T-helper 22 cell (primary cell): ENCODE measurements at places on chromosomes 4 and X.

DNA sequence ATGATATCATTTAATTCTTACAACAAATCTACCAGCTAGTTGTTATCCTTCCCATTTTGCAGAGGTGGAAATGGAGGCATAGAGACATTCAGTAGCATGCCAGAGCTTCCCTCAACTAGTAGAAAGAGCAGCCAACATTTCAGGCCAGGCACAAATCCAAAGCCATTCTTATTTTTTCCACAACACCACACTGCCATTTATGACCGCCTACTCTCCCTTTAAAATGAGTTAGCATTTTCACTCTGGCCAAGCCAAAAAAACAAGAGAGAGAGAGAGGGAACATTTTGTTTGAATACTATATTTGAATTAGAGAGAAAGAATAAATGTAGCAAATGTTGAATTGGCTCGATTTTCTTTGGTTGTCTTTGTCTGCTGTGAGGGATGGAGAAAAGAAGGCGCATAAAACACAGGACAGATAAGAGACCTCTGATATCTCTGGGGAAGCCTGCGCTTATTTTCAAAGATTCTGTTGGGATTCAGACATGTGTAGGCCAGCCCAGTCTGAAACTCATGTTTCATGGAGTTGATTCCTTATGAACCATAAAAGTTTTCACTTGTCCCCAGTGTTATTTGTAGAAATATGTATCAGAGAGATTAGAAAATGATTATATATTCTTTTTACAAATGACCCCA lies 265.7 kb downstream of the RAB28 start:
- DNase-seq = no peak

DNA sequence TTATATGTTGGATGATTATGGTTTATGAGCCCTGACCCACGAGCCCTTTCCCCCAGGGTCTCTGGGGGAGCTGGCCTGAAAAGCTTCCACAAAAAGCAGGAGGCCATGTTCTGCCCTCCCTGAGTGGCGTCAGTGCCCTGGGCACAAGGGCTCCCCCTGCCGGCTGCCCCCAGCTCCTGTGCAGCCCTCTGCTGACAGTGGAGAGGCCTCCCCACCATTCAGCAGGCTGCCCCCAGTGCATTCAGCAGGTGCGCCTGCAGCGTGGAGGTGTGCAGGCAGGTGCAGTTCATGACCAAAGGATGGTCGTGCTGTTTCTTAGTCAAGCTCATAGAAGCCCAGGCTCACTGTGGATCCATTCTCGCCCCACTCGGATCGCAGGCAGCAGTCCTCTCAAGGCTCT lies 12.5 kb upstream of the S100P start:
- no peak for DNase-seq

- DNase-seq = no peak
These were observed 183.7 kb downstream of the NR3C2 start for GRCh38 chr4:148258535-148258934.

- no peak for DNase-seq
These were observed 331.0 kb upstream of the EMCN start for GRCh38 chr4:100848841-100849240.

DNA sequence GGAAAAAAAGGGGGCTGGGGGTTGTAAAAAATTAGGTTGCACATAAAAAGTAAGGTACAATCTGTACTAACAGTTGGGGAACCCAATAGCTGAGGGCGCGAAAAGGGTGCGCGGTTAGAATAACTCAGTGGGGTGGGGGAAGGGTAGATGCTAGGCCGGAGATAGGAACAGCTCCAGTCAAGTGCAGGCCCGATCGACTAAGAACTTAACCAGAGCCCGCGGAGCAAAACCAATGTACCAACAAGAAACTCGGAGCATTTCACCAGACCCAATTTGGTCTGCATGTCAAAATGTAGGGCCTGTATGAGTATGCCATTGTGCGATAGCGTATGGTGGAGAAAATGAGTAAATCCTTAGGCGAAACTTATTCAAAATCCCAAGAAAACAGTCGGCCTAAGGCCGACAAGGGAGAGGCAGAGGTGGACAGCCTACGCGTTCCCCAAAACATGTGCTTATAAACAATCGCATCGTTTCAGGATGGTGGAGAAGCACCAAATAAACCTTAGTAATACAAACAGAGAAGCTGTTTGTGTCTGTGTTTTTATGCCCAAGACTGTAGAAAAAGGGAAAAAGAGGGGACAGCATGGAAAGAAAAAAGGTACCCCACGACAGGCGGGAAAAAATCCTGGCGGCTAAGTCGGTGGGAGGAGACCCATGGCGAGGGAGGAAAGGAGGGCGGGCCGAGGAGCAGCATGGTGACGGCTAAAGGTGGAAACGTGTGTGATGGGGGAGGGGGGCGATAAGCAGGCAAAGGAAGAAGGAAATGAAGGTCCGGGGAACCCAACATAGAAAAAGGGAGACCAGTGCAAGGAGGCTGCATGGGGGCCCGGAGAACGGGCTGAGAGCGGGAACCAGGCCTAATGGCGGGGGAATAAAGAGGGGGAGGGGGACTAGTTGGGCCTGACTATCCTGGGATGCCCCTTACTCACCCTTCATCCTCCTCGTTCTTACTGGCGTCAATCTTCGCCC lies 990 bp downstream of the HNRNPD start:
- peak; percentile 62 for DNase-seq

DNA sequence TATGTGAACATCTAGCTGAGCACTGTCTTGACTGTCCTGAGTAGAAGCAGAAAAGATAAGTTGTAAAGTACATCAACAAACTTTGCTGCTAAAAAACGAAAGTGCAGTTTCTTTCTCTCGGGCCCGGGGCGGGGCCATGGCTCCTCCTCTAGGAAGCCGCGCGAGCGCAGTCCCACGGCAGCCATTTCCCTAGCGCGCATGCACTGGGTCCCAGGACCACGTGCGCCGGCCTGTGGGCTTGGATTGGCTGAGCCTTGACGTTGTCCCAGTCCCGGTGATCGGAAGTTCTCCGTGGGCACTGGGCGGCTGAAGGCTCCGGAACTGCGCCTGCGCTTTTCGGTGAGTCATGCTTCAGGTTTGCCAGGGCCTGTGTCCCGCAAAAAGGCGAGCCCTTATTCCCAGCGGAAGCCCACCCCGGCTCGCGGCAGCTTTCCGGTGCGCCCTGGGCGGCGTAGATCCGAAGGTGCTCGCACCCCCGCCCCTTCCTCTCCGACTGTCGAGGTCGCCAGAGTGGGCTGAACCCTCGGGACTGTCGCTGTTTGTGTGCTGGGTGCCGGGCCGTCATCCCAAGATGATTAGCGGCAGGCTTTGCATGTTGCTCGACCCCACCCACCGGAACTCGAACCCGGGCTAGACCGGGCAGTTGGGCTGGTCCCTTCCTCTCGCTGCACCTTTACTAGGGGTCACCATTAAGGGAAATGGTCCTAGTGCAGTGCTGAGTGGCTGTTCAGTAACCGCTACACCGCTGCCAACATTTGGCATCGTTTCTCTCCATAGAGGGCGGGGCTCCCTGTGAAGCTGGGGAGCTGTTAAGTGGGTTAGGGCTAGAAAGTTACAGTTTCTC lies at the start of gene TCEANC:
TCEANC (plus strand) TSS at position 292 of the 844 bp plus-strand sequence. CDS start 9,368 bp downstream, outside the sequence.
- DNase-seq = peak; percentile 94

DNA sequence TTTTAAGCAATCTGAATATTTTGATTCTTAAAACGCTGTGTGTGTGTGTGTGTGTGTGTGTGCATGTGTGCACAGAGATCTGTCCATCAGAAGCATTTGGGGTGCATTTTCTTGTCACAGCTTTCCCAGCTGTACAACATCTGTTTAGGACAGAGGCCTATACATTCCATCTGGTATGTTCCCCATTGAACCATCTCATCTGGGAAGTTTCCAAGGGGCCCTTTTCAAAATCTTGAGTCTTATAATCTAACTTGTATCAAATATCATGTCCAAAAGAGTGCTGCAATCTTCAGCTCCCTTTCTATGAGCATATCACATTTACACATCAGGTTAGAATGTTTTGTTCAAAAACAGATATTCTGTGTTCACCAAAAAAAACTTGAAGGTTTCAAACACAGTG lies 16.5 kb upstream of the MID1 start:
- DNase-seq = no peak

DNA sequence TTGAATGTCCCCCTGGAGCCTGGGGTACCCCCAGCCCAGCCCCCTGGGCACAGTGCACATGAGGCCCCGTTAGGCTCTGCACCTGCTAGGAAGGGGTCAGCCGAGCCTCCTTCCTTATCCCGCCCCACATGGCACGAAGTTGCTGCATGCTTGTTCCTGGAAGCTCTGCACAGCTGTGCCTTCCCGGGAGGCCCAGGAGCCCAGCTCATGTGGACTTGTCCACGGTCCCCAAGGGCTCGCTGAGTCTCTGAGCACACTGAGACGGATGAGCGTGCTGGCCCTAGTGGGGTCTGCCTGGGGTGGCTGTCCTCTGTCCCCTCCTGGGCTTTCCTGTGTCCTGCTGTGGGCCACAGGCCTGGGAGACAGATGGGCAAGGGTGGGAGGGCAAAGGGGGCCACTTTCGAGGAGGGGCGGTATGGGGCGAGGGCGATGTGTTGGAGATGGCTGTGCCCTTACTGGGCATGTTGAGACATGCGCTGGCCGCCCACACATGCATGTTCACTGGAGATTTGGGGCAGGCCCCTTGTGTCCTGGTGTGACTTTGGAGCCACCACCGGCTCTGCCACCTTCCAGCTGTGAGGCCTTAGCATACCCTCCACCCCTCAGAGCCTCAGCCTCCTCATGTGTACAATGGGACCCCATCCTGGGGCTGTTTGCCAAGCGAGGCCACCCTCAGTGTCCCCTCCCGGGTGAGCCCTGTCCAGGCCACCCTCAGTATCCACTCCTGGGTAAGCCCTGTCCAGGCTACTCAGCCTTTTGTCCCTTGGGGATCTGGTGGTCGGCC lies 237.6 kb downstream of the AFAP1 start:
- DNase-seq = no peak

- no peak for DNase-seq
These were observed 3.1 kb upstream of the CLCN3 start for GRCh38 chr4:169617306-169617705.

GRCh38 chr4:36551697-36552214 lies 270.3 kb downstream of the DTHD1 start:
- DNase-seq = no peak

- DNase-seq = no peak
These were observed at the start of gene CXorf65 for GRCh38 chrX:71106427-71106826. TSS of gene CXorf65 (minus strand) at chrX:71106740. CDS start at chrX:71106556, 184 bp downstream.

DNA sequence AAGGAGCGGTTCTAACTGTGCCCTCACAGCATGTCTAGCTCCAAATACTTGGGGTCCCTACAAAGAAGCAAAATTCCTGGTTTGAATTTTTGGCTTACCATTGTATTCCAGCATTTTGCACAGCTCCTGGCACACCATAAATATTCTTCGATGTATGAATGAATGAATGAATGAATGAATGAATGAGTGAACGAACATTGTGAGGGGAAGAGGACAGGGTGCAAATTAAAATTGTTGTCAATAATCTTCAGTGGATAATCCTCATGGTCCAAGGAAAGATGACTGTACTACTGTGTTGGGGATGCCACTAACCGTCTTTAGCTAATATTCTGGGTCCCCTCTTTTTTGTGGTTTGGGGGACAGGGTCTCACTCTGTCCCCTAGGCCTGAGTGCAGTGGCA lies 110.9 kb upstream of the MAP3K15 start:
- DNase-seq = no peak

- DNase-seq = no peak
These were observed 96.5 kb upstream of the BEND4 start for GRCh38 chr4:42248972-42249371.

DNA sequence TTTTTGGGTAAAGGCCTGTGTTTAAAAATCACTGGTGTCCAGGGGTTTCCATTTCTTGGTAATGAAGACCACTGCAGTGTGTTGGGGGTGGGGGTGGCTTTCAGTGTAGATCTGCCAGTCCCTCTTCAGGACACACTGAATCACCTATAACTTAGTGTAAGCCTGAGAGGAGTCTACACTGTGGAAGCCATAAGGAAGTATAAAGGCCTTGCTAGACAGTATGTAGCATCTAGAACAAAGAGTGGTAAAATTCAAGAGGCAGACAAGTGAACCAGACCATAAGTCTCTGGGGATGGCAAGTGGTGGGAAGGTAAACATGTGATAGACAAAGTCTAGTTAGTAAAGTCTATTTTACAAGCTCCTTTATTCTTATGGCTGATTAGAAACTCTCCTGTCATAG lies 191.8 kb downstream of the CCNG2 start:
- DNase-seq = no peak

DNA sequence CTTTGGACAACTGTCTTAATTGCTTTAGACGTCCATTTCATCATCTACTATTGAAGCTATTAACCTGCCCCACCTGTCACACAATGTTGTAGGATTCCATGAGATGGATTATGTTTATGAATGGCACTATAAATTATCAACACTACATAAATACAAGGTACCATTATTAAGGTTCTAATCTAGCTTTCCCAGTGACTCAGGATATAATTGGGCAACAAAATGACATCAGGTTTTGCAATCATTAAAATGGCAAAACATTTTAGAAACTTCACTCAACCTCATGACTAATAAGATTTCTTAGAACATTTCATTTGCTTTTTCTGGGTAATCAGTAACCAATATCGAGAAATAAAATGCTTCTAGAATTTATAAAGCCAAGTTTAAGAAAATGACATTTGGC lies 9.2 kb downstream of the HOPX start:
- no peak for DNase-seq

DNA sequence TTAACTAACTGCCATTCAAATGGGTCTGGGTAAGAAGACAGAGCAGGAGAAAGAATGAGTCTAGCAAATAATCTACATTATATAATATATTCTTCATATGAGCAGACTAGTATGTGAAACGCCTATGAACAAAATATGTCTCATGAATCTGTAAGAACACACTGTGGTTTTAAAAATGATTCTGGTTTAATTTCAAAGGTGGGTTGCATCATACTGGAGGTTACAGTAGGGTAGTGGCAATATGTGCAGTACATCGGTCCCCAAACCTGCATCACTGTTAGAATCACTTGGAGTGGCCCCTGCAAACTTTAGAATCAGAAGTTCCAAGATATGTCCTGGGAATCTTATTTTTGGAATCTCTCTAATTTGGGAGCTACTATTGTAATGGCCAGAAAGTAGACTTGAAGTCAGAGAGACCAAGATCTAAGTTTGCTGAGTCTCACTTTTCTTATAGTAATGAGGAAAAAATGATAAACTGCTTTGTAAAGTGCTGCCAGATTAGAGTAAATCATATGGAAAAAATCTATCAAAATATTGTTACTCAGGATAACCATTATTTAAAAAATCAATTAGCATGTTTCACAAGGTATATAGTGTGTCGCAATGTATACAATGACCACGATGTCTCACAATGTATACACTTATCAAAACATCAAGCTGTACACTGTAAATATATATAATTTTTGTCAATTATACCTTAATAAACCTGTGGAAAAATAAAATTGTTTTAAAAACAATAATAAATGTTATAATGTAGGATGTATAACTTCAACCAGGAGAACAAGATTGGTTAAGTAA lies 37.9 kb upstream of the ARSJ start:
- DNase-seq = no peak
